ENCODE measurements at places on chromosomes 2 and 18. TPM values are rescaled to one million over a fixed set of nuclear protein-coding genes. Genes with fewer than 3 reads are reported as not detected.

Gene FRZB
- total RNA-seq = 2.2 TPM

Gene BCL2
- total RNA-seq = 7.3 TPM

Gene CYP27A1
- 6.7 TPM for total RNA-seq

Gene GPR75
- total RNA-seq = 0.82 TPM

Gene SRD5A2
- not detected for total RNA-seq

Gene FAM161A
- 1.2 TPM for total RNA-seq

Gene ALPI
- not detected for total RNA-seq

Gene FARP2
- 16.5 TPM for total RNA-seq

Gene TMEFF2
- 0.16 TPM for total RNA-seq

Gene SLC8A1
- 990 TPM for total RNA-seq

Gene RAD51AP2
- 0.14 TPM for total RNA-seq

Gene SPC25
- 0.60 TPM for total RNA-seq

DNA sequence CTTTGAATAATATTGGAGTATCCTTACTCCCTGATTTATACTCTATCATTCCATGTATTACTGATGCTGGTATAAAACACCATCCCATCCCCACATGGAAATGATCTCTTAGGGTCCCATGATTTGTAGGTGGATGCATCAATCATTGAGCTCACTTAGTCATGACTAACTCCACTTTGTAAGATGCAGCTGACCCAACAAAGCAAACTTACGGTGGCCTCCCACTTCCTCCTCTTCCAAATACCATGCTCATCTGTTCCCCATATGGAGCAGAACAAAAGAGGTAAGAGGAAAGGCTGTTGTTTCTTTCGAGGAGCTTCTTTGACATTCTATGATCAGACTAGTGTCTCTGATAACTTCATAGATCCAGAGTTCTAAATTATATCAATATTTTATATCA, 640.2 kb upstream of the SLC39A10 start:
- DNase-seq = no peak

GRCh38 chr2:98776136-98776535, 45.2 kb upstream of the MGAT4A start:
- DNase-seq = no peak

- no peak for DNase-seq
Measured at GRCh38 chr18:43751835-43752234, 474.5 kb upstream of the SYT4 start.

DNA sequence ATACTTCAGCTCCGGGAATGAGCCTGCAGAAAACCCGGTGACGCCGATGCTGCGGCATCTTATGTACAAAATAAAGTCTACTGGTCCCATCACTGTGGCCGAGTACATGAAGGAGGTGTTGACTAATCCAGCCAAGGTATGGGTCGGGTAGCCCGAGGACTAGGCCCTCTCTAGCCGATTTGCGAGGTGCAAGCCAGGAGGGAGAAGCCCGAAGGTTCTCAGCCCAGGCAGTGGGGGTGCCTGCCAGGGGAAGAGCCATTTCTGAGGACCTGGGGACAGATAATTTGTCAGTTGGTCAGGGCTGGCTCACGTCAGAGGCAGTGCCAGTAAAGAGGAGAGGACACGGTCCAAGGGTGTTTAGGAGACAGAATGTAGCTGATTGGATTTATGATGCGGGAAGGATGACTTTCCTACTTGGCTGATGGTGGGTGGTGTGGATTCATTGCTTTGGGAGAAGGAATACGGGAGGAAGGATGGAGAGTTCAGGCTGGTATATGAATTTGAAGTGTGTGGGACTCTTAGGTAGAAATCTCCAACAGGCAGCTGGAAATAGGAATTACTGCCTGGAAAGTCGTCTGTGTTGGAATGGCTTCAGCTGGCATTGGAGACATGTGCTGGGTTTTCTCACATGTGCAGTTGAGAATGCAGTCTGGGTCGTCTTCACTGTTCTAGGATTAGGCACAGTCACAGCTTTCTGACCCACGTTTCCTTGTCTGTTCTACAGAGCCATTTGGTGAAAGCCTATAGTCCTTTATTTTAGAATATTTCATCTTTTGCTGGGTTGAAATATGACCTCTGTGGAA, 874 bp downstream of the NDUFAF7 start:
- DNase-seq = no peak

DNA sequence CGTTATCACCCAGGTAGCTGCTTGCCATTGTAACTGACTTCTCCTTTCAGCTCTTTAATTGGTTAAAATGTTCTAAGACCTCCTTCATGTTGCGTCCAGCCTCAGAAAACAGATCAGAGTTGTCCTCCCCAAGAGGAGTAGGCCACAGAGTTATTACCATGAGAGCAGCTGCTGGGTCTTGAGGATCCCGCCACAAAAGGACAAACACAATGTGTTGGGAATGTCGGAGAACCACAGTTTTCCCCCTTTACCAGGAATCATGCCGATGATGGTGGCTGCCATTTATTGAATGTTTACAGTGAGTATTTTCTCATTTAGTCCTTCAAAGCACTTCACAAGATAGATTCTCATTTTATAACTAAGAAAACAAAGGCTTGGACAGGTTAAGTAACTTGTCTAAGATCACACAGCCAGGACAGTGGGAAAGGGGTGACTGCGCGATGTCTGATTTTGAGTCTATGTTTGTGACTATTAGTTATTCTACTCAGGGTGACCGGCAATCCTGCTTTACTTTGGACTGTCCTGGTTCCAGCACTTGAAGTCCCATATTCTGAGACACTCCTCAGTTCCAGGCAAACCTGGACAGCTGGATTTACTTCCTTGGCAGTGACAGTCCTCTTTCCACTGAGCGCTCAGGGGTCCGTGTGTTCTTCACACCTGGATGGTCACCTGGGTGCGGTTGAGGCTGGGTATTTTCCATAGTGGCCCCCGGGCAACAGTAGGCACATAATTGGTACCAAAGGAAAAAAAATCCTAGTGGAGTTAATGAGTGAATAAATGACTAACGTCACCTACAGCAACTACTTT, 93.6 kb downstream of the LIPG start:
- no peak for DNase-seq

GRCh38 chr2:105919826-105920225, 175.1 kb downstream of the NCK2 start:
- DNase-seq = no peak

- no peak for DNase-seq
Measured at GRCh38 chr2:1641523-1641922, 102.8 kb downstream of the PXDN start.

GRCh38 chr2:151991010-151991409, 107.8 kb downstream of the CACNB4 start:
- no peak for DNase-seq

- DNase-seq = no peak
Measured at GRCh38 chr2:223648755-223649154, 46.6 kb upstream of the SCG2 start.

- DNase-seq = no peak
Measured at GRCh38 chr2:128986026-128986715, 667.5 kb upstream of the HS6ST1 start.

- no peak for DNase-seq
Measured at GRCh38 chr2:147631294-147631693, 213.5 kb upstream of the ACVR2A start.

DNA sequence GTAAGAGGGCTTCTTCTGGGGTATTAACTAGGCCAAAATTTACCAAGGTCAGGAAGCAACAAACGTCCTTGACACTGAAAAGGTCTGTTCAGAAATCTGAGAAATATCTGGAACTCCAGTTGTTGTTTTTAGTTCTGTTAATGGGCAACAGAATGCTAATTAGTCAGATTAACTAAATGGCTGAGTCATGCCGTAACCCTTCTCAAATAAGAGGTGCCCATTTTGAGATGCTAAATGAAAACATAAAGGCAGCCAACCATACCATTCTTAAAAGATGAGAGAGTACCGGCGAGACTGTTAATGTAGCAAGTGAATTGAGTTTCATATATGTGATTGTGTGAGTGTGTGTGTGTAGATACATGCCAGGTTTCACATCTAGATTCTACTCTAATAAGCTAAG, 147.9 kb upstream of the GAREM1 start:
- no peak for DNase-seq

DNA sequence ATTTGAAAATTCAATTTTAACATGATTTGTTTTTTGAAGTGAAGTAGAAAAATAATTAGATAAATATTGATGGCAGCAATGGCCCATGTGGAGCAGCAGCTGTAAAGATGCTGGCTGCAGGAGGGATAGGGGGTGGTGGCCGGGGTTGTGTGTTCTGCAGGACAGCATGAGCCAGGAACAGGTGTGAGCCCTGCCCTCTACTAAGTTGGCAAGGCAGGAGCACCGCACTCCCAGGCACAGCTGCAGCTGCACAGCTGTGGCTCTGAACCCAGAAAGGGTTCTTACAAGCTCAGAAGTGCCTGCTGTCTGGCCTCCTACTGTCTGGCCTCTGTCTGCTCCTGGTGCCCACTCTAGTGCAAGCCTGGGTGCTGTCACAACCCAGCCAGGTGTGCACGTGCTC, 10.0 kb upstream of the DUSP19 start:
- no peak for DNase-seq

DNA sequence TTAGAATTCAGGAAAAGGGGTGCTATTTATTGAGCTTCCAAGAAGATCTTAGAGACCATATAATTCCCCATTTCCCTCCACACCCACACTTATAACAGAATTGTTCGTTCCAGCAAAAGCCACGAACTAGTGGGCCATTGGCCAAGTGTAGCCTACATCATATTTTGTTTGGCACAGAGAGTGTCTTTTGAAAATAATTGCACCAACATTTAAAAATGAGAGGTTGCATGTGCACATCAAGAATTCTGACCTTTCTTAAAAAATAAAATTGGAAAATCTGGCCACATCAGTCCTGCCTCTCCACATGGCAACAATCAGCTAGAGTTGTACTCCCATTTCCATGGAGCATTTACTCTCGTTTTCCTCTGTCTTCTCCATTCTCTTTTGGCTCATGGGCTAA, 655.5 kb upstream of the FANCL start:
- no peak for DNase-seq

DNA sequence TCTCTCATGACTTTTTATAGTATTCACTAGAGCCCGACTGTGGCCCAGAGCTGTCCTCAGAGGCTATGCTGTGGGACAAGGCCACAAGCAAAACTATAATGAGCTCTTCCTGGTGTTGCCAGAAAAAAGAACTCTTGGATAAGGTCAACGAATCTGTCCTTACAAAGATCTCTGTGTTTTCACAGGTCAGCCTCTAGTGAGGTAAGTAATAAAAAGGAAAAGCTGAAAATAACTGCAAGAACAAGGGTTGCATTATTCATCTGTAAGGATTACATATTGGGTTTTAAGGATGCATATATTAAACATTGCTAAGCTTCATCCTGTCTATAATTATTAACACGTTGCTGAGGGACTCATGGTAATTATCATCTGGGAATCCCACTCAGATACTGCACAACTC, 62.8 kb upstream of the ATL2 start:
- no peak for DNase-seq

DNA sequence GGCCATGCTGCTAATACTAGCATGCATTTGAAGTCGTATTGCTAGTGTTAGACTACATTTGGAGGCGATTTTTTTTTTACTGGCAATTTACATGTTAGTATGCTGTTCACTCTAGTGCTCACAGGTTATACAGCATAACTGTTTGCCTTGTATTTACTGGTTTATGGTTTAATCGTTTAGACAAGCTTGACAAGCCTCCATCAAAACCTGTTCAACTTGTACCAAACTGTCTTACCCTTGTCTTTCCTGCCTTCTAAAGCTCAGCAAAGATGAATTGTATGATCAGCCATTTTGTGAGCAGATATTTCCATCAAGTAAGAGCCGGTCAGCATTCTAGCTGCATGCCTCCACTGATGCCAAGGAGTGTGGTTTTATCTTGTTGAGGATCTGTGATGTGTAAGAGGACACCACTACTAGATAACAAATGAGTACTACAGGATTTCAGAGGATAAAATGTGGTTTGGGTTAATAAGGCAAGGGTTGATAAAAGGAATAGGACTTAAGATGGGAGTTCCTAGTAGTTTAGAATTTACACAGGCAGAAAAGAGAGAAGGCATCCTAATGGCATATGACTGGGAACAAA, 68.4 kb upstream of the ITM2C start:
- DNase-seq = no peak

DNA sequence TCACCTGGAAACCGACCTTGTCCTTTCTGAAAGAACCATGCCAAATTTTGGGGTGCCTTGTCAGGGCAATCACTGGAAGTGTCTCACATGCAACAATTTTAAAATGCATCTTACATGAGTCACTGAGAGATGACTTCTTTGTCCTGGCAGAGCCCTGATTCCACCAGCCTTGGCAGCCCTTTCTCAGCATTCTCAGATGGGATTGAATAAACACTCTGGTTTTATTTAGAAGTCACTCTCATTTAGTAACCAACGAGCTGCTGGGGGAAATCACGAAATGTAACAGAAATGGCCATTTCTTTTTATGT, 3.8 kb upstream of the ATP8B1 start:
- DNase-seq = no peak

- no peak for DNase-seq
Measured at GRCh38 chr2:100281521-100282438, 40.5 kb downstream of the LONRF2 start.

- DNase-seq = no peak
Measured at GRCh38 chr2:136874258-136874657, 108.9 kb downstream of the THSD7B start.

DNA sequence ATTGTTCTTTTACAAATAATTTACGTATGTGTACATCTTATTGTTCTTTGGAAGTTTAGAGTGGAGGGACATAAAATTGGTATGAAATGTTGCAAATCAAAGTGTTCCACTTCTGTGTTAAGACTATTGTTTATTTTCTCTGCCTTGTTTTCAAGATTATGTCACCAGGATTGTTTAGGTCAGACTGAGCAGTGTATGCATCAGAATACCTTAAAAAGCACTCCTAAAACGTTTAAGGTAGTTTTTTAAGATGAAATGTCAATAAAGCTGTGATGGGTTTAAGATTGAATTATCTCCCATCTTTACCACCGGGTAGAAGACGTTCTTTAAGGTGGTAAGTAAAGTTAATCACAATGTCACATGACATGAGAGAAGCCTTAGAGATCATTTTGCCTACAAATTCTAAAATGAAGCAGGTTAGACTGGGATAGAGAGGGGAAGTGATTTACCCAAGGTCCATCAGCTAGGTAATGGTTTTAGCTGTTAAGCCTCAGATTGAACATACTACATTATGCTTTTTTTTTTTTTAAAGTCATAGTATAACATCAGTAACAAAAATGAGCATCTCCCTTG, 10.6 kb downstream of the VAPA start:
- no peak for DNase-seq

DNA sequence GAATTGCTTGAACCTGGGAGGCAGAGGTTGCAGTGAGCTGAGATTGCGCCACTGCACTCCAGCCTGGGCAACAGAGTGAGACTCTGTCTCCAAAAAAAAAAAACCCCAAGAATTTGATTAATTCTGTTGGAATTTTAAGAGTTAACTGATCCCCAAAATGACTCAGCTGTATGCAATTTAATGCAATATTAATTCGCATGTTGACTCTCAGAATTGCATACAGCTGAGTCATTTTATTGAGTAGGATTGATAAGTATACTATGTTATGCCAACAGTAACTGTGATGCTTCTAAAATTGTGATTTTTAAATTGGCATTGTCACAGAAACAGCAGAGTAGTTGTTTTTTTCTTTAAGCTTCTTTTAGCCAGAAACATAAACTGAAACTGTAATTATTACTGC, 19.6 kb downstream of the MSH2 start:
- DNase-seq = no peak
